Effector memory CD4-positive, alpha-beta T cell (primary cell): ENCODE measurements at places on chromosomes 12 and 14.

DNA sequence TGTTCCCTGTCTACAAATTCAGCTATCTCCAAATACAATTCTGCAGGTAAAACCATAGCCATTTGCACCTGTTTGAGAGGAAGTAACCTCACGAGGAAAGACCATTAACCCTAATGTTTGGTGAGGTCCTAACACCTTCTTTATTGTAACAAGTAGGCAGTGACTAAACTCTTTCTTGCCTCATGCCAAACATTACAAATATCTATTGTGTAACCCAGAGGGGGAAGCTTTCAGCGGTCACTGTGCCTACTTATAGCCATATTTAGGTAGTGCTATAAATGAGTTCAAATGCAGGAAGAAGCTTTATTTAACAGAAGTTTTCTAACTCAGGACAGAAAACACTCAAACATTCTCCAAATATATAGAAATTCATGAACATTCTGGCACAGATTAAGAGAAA lies 252.7 kb downstream of the LRFN5 start:
- no peak for DNase-seq
- H3K27ac ChIP-seq = no peak overlapping the region
- H3K4me3 ChIP-seq = no peak overlapping the region
- H3K27me3 ChIP-seq = no peaks in the 10 kb centered on the region

DNA sequence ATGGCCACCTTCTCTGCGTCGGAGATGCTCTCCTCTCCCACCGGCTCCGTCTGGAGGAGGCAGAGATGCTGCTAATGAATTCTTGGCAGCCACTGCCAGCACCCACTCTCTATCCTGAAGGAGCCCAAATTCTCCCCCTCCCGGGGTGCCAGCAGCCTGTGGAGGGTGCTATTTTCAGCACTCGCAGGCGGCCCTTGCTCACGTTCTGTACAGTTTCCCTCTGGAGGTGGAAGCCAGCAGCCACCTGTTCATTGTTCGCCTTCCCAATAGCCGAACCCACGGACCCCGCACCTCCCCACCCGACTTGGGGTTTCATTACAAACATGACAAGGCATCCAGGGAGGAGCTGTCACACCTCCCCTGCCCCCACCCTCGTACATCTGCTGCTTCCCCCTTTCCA lies 27.8 kb downstream of the SNRNP35 start:
- H3K27me3 ChIP-seq = no peaks in the 10 kb centered on the region
- H3K4me3 ChIP-seq = no peak overlapping the region
- H3K27ac ChIP-seq = no peak overlapping the region

DNA sequence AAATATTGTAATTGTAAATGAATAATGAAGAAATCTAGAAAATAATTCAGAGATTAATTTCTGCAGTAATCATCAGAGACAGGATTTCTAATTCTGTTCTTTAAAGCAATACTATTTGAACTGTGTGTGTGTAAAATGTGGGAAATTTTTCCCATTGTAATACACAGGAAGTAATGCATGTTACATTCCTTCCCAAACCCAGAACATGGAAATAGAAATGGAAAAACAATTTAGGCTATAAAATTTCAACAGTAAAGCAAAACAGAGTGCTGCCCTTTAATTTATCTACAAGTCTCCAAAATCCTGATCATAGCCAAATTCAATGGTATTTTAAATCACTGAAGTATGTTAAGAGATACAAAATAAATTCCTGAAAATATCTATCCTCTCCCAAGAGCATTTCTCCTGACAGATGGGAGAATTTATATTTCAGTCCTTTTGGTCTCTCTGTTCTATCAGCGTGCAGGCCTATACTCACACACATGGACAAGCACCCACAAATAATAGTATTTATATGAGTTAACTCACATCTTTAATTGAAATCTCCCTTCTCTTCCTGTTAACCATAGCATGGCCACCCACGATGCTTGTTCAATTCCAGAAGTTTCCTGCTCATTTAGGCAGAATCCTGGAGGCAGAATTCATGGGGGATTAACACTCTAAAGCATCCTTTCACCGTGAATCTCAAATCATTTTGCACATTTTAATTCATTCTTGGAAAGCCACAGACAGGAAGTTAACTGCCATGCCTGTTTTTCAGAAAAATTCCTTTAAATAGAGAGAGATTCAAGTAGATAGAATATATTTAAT lies 1465.4 kb upstream of the FLRT2 start:
- no peaks in the 10 kb centered on the region for H3K27me3 ChIP-seq
- H3K4me1 ChIP-seq = no peaks in the 10 kb centered on the region
- no peaks in the 10 kb centered on the region for H3K36me3 ChIP-seq
- H3K4me3 ChIP-seq = no peak overlapping the region
- DNase-seq = no peak

DNA sequence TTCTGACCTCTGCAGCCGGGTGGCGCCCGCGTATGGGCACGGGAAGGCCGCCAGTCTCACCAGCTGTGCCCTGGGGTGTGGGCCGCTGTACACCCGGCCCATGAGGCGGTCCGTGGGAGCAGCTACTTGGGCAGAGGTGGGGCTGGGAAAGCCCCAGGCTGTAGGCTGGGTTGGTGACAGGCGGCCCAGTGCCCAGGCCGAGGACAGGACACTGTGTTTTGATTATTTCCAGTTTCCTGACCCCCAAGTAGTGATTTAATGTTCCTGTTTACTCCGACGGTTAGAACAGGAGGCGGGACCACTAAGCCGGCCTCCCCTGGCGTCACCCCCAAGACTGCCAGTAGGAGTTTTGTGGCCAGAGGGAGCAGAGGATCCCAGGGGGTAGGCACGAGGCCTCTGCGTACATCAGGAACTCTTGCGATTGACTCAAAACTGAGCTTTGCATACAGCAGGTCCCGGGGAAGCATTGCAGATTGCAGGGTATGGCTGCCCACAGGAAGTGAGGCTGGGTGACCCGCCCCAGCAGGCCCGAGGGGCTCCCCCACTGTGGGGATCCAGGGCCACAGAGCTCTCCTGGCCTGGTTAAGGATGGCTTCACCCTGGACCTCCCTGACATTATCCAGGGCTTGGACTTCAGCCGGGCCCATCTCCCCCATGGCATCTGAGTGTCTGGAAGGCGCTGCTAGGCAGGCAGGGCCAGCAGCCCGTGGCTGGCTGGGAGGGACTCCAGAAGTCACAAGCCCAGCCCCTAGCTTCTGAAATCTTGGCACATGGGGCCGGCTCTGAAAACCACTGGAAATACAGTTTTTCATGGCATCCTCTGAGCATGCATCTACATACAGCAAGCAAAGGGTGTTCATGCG lies 42.5 kb upstream of the DIO3 start:
- no peaks in the 10 kb centered on the region for H3K4me1 ChIP-seq
- H3K27me3 ChIP-seq = no peaks in the 10 kb centered on the region
- no peak overlapping the region for H3K27ac ChIP-seq
- H3K4me3 ChIP-seq = no peak overlapping the region

DNA sequence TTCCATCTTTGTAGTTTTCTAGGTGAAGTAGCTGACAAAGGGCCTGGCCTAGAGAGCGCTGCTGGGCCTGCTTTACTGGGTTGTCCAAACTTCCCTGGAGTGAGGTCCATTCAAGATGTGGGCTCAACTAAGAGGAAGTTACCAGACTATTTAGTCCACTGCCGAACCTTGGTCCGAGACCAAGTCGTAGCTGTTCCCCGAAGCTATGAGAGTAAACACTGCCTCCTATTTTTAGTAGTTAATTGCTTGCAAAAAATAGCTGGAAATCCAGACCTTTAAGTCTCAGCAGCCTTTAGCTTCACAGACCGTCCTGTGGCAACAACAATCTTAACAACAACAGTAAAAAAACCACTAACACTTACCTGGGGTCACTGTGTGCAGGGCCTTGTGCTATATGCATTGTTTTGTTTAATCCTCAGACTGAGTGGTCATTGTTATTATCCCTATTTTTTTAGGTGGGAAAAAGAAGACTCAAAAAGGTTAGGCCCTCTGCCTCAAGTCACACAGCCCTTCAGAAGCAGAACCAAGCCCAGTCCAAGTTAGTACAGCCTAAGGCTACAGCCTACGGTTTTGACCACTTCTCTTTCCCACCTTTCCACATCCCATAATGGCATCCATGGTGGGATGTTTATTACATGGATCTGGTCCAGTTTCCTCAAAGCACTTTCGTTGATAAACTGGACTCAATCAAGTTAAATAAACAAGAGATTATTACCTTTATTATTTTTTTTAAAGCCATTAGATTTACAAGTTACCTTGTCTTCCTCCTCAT lies 30.6 kb downstream of the SOCS2 start:
- no peaks in the 10 kb centered on the region for H3K27me3 ChIP-seq
- H3K4me3 ChIP-seq = no peak overlapping the region
- H3K4me1 ChIP-seq = no peaks in the 10 kb centered on the region
- H3K36me3 ChIP-seq = no peaks in the 10 kb centered on the region
- DNase-seq = no peak
- H3K27ac ChIP-seq = no peak overlapping the region

- H3K27ac ChIP-seq = no peak overlapping the region
- no peak overlapping the region for H3K4me3 ChIP-seq
- H3K27me3 ChIP-seq = no peaks in the 10 kb centered on the region
- no peaks in the 10 kb centered on the region for H3K4me1 ChIP-seq
- DNase-seq = no peak
- peaks cover 16% of the 10 kb centered on the region for H3K36me3 ChIP-seq
Measured at GRCh38 chr12:116968986-116969385, 58.2 kb downstream of the FBXW8 start.

DNA sequence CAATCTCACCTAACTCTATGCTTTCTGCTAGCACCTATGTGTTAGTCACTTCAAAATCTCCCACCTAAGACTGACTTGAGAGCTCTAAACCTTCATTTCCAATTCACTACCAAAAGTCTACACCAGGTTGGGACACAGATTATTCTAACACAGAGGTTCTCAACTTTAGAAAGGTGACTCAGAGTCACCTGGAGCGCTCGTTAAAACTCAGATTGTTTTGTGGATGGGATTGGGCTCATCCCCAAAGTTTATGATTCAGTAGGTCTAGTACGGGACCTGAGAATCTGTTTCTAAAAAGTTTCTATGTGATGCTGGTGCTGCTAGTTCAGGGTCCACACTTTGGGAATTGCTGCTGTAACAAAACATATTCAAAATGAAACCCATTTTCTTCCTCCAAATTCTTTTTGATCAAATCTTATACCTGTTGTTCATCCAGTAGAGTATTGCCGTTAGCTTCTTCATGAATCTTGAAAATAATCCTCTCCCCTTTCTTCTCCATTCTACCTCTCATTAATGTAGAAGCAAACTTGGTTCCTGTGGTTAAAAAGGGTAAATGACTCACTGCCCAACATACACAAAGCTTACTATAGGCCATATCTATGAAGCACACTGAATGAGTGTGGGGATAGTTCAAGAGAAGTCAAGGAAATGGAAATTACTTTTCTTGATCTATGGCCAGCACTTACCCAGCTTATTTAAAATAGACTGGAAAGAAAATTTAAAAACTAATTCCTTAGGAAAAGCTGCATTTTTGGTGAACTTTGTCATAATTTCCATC lies 206.7 kb downstream of the KIF21A start:
- H3K36me3 ChIP-seq = no peaks in the 10 kb centered on the region
- no peaks in the 10 kb centered on the region for H3K4me1 ChIP-seq
- no peak overlapping the region for H3K27ac ChIP-seq
- no peaks in the 10 kb centered on the region for H3K27me3 ChIP-seq
- H3K4me3 ChIP-seq = no peak overlapping the region
